ENCODE measurements at places on chromosomes 6 and 20. TPM values are rescaled to one million over a fixed set of nuclear protein-coding genes. Genes with fewer than 3 reads are reported as not detected.

DNA sequence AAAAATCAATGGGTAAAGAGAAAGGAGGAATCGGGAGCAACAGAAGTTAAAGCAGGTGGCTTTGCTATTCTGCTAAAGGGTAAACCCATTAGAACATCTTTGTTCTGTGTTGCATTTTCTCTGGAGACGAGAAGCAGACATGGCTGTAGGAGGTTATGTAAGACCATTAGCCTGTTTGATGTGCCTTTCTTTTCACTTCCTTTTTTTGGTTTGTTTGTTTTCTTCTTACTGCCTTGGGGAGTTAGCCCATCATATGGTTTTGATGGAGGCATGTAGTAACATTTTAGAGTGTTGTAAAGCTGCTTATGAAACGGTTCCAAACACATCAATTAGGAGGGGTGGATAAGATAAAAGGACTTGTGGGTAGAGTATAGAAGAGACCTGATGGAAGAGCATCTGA is 131.0 kb downstream of the DOK5 start:
- no peak for DNase-seq

- DNase-seq = no peak
Observed at GRCh38 chr6:41273714-41274113, 12.8 kb downstream of the TREM1 start.

GRCh38 chr6:22418714-22419113 is 121.9 kb upstream of the PRL start:
- no peak for DNase-seq

DNA sequence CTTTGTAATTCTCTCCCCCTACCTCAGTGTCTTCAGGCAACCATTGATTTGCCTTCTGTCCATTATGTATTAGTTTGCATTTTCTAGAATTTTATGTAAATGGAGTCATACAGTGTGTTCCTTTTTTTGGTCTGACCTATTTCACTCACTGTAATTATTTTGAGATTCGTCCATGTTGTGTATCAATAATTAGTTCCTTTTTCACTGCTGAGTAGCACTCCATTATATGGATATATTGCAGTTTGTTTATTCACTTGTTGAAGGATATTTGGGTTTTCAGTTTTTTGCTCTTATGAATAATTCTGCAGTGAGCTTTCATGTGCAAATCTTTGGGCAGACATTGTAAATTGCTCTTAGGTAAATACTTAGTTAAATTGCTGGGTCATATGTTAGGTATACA is 97.1 kb downstream of the CTNNBL1 start:
- DNase-seq = no peak

Gene TTLL9
- total RNA-seq = not detected

DNA sequence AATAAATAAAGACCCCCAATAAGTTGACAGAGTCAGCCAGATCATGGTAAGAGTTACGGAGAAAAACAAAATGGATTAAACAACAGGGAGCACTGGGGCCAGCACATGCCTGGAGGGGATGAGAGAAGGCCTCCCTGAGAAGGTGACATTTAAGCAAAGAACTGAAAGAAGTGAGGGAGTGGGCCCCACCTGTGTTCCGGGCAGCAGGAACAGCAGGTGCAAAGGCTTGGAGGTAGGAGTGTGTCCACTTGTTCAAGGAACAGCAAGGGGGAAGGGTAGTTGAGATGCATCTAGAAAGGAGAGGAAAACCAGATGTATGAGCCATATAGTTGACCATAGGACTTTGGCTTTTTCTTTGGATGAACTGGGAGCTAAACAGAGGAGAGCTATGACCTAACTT is 7.6 kb upstream of the PREX1 start:
- no peak for DNase-seq

All from Right ventricle myocardium superior (tissue), 1 donor.